H54 (cell line): ENCODE measurements at places on chromosomes 11 and 22.

- peak; percentile 9 for DNase-seq
Measured at GRCh38 chr11:15770798-15771414, 585.4 kb downstream of the SOX6 start.

DNA sequence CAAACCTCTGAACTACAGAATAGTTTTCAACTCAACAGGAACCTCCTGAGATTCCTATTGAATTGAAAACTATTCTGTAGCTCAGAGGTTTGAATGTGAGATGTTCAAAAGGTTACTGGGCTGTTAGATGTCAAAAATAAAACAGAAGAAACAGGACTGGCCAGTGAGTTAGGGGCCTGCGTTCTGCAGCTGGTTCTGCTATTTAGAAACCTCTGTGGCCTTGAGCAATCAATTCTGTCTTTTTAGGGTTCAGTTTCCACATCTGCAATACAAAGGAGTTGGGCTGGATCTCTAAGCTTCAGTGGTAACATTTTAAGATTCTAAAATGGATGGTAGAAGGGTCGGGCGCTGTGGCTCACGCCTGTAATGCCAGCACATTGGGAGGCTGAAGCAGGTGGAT lies 55.8 kb downstream of the CLMP start:
- DNase-seq, result no peak

DNA sequence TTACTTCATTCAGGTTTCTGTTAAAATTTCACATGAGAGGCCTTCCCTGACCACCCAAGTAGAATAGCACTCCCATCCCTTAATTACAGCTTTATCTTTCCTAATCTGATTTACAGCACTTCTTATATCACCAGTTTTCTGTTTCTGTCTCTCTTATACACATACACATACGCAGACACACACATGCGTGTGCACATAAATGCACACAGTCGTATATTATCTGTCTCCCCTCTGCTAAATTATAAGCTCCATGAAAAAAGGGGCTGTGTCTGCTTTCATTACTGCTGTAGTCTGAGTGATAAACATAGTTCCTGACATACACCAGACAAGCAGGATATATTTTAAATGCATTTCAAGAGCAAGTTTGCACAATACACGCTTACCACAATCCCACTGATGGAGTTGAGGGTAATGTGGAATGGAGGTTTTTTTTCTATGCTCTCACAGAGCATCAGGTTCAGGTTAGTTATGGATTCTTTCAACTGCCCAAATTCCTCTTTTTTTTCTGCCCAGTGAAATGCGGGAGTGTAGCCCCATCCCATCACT lies 13.7 kb upstream of the TOP3B start:
- DNase-seq, result no peak

DNA sequence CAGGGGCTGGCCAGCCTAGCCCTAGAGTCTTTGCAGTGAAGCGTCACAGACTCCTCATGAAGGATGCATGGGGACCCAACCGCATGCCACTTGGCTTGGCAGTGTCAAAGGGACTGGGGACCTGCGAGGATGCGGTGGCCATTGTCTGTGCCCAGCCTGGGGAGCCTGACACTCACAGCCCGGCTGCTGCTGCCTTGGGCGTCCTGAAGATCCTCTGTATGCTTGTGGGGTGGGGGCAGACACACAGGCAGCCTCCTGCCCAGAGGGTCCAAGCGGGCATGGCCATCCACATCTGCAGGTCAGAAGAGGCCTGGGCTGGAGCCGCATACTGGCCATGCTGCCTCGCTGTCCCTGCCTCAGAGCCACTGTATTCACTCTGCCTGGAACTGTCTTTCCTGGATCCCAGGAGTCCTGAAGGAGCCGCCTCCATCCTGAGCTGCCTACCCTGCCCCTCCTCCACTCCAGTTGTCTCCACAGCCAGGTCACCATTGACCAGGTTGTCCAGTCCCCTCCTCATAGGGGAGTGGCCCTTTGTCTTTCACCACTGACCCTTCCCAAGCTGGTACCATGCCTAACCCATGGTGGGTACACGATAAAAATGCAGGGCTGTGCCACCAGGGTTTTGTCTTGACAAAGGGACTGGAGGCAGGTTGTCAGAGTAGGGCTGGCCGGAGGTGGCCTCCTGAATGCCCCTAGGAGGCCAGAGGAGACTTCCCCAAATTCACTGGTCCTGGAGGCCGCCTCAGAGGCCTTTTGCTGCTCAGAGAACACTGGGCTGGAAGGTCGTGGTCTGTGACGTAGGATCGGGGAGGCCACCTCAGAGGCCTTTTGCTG lies 107.0 kb downstream of the KCNQ1OT1 start:
- no peak for DNase-seq

GRCh38 chr22:49322861-49323622 lies 504.6 kb downstream of the BRD1 start:
- DNase-seq, result no peak

DNA sequence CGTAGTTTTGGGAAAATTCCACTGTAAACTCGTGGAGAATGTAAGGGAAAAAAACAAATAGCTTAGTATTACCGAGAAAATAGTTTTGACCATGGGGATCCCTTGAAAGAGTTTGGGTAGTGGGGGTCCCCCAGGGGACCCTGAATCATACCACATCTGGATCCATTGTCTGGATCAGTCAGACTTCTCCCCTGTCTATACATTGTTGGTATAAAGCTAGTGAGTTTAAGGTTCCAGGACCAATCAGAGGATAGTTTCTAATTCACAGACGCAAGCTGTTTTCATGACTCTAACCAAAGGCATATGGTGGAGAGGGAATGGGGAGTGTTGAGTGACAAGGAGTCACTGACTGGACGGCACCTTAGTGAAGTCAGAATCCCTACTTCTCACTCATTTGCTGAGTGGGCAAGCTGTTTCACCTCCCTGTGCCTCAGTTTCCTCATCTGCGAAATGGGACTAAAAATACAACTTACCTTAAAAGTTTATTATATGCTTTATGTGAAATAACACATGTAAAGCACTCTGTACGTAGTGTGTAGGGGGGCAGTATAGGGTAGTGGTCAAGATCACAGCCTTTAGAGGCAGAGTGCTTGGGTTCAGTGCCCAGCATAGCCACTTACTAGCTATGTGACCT lies 90.2 kb downstream of the TRAF6 start:
- DNase-seq, result no peak

GRCh38 chr22:50141462-50141861 lies 29.1 kb upstream of the PANX2 start:
- DNase-seq, result no peak

DNA sequence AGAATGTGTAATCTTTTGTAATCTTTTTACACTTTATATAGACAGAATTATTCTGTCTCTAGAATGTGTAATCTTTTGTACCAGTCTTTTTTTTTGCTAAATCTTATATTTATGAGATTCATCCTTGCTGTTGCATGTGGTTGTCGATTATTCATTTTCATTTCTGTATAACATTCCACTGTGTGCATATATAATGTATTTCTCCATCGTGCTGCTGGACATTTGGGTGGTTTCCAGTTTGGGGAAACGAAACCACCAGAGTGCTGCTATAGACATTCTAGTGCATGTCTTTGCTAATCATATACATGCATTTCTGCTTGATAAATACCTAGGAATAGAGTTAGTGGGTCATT lies 146.5 kb downstream of the GRIK4 start:
- DNase-seq, result no peak

DNA sequence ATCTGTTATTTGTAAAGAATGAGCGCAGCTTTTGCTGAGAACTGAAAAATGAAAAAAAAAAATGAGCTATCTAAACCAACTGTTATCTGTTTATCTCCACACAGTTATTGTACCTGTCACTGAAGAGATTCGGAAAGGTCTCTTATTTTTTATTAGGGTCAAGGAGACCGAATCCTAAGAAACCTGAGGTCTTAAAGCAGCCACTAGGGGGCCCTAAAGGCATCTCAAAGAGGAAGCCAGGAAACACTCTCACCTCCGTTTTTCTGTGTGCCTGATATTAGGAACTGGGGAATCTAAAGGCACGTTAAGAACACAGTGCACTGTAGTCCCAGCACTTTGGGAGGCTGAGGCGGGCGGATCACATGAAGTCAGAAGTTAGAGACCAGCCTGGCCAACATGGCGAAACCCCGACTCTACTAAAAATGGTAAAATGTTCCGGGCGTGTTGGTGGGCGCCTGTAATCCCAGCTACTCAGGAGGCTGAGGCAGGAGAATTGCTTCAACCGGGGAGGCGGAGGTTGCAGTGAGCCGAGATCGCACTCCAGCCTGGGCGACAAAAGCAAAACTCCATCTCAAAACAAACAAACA lies 3.5 kb upstream of the LARGE1 start:
- peak; percentile 60 for DNase-seq

GRCh38 chr11:17599460-17599925 lies 52.4 kb downstream of the OTOG start:
- no peak for DNase-seq

GRCh38 chr22:38412435-38413084 lies 42.4 kb downstream of the KCNJ4 start:
- no peak for DNase-seq

GRCh38 chr11:23308041-23308440 lies 447.8 kb upstream of the CCDC179 start:
- no peak for DNase-seq

GRCh38 chr11:65291613-65292012 lies 23.1 kb upstream of the CDC42EP2 start:
- no peak for DNase-seq

GRCh38 chr22:26546282-26546681 lies 34.0 kb upstream of the TFIP11 start:
- no peak for DNase-seq

DNA sequence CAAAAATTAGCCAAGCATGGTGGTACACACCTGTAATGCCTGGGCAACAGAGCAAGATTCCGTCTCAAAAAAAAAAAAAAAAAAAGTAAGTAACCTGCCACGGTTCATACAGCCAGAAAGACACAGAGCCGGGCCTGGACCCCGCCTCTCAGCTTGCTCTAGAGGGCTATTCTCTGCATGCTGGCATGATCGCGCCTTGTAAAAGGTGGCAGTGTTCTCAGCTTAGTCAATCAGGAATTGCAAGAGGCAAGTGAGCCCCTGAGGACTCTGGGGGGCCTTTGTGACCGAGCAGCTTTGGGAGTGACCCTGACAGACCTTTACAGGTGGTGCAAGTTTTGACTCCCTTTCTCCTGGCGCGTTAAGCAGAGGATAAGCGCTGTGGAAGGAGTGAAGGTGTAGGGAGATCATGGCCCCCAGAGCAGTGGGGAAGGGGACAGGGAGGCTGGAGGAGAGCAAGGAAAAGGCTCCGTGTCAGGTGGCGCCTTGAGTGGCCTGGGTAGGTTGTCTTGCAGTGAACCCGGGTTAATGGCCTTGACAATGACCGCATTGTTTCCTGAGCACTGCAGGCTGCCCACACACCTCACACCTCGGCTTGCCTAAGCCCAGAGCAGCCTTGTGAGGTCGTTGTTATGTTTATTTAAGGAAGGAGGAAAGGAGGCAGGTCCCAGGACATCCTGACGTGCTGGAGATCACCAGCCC lies 48.9 kb downstream of the CDPF1 start:
- no peak for DNase-seq

- DNase-seq, result no peak
Measured at GRCh38 chr11:107834995-107835394, 23.6 kb downstream of the SLC35F2 start.

DNA sequence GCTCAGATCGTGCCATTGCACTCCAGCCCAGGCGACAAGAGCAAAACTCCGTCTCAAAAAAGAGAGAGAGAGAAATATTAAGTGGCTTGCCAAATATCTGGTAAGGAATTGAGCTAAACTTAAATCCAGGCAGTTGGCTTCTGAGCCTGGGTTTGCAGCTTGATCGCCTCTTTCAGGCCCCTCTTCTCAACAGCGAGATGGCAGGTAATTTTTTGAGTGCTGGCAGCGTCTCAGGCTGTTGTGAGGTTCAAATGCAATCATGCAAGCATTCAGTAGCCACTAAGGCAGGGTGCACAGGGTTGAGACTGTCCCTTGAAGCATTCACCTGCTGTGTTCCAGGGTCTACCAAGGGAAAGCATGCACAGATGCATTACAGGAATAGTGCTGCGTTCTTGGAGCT lies 670 bp upstream of the CTSF start:
- no peak for DNase-seq

- no peak for DNase-seq
Measured at GRCh38 chr11:124405581-124405980, 6.8 kb upstream of the OR8B3 start.

- no peak for DNase-seq
Measured at GRCh38 chr11:4068962-4069361, 25.6 kb upstream of the RRM1 start.

DNA sequence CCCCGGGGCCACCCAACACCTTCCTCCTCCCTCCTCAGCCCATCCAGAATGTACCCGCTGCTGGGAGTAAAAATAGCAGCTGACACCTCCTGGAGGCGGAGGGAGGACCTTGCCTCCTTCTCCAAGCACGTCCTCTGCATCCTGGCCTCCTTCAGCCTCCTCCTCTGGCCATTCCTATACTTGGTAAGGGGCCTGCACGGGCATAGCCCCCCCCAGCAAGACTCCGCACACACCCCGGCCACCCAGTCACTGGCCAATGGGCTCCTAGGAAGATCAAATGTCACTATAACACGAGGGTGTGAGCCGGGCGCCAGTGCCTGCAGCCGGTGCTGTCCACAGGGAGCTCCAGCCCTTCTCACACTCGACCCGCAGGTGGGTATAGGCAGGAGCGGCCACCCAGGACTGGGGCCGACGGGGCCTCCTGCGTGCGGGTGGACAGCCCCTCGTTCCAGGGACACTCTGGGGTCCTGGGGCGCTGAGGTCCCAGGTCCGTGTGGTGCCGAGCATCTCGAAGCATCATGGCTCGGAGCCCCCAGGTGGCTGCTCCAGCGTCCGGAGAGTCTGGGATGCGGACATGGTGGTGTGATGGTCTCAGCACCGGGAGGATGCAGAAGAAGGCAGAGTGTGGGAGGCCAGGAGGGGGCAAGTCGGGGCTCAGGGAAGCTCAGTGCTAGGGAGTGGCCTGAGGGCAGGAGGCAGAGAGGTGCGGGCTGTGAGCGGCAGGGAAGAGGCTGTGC lies at the start of gene TNNT3:
TSS of gene TNNT3 (plus strand) at position 313 of the 737 bp plus-strand sequence. CDS start 3,172 bp downstream, outside the sequence.
- no peak for DNase-seq

GRCh38 chr11:58940028-58940427 lies 740 bp downstream of the GLYATL1 start:
- no peak for DNase-seq

GRCh38 chr22:25153961-25154666 lies 45.5 kb upstream of the CRYBB3 start:
- DNase-seq, result peak; percentile 26
